ENCODE measurements at places on chromosomes 7 and 10. TPM values are rescaled to one million over a fixed set of nuclear protein-coding genes. Genes with fewer than 3 reads are reported as not detected.
A peak's percentile ranks its signal among the peaks of the same experiment; 100 is the strongest.

GRCh38 chr7:97845622-97846203 is 26.5 kb downstream of the ASNS start:
- peak; percentile 55 for DNase-seq

DNA sequence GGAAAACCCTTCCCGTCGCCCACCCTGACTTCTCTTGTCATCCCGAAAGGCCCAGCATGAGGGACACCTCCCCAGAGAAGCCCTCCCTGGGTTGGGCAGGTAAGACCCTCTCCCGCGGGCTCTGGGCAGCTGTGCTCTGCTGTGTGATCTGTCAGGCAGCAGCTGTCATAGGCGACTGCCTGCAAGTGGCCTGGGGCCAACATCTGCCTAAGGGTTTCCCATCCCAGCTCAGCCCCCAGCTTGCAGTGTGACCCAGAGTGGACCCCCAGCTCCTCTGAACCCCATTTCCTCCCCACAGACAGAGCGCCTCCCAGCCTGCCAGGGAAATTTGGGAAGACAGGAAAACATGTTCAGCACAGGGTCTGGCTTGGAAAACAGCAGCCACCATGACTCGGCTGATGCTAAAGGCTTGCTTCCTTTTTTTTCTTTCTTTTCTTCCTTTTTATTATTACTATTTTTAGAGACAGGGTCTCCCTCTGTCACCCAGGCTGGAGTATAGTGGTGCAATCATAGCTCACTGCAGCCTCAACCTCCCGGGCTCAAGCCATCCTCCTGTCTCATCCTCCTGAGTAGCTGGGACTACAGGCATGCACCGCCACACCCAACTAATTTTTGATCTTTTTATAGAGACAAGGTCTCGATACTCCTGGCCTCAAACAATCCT is 18.3 kb upstream of the TNRC18 start:
- no peak for DNase-seq

- no peak for DNase-seq
Measured at GRCh38 chr7:69129524-69129923, 468.8 kb upstream of the AUTS2 start.

DNA sequence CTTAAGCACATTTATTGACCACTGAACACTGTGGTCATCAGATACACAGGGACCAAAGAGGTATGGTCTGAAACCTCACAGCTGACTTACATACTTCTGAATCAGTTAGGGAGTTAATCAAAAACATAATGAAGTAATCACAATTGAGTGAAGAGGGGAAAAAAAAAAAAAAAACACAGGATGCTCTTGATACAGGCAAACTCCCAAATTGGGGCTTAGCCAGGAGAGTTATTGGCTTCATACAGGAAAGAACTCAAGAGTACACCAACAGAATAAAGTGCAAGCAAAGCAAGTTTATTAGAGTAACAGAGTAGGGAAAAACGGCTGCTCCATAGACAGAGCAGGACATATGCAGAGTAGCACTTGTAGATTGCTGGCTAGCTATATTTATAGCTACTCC is 917.0 kb downstream of the CNTNAP2 start:
- no peak for DNase-seq

DNA sequence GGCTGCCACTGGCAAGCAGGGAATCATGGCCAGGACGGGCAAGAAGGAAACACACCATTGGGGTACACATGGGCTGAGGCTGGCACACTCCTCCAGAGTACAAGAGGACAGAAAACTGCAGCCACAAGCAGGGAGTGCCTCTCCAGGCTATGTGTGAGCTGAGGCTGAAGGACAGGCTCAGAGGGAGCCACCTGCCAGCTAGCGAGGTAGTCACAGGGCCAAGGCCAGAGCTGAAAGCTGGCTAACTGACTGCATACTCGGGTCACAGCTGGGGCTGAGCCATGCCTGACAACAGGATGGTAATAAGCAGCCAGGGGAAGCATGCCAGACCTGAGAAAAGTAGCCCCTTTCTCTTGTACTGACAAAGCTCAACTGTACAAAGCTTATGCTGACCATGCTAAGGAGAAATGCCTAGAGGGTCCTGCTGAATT is 52.0 kb downstream of the KIF5B start:
- no peak for DNase-seq

DNA sequence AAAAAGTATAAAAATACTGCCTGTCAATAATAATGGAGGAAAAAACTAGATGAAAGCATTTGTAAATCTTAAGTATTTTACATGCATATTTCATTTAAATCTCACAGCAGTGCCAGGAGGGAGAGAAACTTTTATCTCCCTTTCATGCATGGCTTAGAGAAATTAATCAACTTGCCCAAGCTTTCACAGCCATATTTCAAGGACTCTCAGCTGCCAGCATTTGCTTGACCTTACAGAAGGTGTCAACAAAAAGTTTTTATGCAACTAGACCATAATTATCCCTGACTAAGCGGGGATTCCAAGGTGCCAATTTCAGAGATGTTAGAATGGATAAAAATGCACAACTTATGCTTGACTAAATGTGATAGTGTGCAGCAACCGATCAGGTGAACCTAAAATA is 125.4 kb downstream of the ZFAND4 start:
- no peak for DNase-seq

DNA sequence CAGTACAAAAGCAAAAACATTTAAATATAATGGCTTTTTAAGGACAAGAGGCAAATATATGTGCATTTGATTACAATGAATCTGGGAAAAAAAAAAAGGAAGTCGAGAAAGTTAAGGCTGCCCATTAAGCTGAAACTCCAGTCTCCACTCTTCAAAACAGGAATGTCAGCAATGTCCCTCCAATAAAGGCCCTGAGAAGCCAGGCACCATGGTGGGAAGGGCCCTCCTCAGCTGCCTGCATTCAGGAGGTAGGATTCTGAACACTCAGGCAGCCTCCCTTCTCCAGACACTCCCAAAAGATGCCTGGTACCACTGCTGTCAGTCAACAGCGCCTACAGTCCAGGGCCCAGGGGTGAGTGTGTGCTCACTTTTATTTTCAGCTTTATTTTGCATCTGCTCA is 121.3 kb upstream of the MGMT start:
- no peak for DNase-seq

GRCh38 chr10:29450405-29450804 is 161.5 kb downstream of the LYZL1 start:
- DNase-seq = no peak

DNA sequence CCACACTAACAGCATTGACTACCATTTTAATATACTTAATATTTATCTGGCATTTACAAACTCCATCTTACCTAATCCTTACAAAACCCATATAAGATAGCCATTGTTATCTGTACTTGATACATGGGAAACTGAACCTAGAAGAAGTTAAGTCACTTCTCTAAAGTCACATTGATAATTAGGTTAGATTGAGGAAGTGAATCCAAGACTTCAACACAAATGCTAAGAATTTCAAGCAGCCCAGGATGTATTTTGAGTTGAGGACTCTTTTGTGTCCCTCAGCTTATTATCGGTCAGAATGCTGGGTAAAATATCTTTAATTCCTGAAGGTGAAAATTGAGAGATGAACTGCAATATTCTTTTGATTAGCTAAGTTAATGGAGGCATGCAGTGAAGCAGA is 465.5 kb downstream of the PHTF2 start:
- DNase-seq = no peak

DNA sequence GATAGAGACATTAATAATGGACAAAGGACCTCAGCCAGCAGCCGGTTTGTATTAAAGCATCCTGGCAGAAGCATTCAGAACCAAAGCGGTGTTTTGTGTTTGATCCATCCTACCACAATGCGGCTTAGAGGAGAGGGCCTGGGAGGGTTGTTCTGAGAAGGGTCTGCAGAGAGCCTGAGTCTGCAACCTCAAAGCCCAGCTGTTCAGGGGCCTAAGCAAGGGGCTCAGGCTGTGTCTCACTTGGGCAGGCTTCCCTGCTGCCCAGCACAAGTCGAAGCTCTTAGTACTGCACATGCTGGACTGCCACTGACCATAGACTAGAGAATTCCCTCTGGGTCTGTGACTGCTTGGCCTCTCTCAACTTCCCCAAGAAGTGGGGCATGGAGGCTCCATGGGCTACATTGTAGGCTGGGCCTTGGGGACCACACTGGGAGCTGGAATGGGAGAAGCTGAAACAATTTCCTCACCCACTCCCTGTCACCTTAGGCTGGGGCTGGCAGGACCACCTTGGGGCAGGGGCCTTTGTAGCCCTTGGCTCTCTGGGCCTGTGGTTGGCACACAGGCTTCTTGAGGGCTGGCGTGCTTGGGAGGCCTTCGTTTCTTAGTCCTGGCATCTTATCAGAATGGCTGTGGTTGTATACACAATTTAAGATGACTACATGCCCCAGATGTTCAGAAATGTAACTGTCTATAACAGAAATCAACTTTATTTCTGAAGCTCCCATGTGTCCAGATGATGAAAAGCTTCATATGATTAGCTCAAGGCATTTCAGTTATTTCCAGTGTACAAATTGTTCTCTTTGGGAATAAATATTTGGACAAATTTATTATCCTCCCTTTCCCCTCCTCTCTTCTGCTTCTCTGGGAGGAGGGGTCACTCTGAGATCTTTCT is 44.5 kb downstream of the LRRC18 start:
- no peak for DNase-seq

DNA sequence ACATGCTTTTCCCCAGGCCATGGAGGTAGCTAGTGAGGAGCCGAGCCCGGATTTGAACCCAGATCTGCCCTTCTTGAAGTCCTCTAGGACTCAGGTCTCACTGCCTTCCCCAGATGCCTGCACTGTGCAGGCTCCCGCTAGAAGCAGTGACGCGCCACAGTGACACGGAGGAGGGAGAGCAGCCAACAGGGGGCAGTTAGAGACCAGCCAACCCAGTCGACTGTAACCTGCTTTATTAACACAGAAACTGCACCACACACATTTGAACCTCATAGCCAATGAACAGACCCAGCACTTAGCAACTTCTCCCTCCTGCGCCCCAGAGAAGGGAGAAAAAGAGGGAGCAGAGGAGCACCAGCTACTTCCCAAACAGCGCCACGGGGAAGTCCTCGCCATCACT is 27.4 kb downstream of the PILRA start:
- DNase-seq = peak; percentile 46

DNA sequence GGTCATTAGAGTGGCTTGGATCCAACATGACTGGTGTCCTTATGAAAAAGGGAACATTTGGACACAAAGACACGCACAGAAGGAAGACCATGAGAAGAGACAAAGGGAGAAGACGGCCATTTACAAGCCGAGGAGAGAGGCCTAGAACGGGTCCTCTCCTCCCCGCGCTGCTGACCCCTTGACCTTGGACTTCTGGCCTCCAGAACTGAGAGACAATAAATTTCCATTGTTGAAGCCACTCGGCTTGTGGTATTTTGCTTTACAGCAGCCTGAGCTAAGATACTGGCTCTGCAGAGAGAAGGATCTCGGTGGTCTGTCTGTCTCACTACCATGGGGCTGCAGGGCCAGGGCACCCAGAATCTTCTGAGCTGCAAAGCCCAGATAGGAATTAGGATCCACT is 38.1 kb upstream of the ECHDC3 start:
- DNase-seq = no peak

DNA sequence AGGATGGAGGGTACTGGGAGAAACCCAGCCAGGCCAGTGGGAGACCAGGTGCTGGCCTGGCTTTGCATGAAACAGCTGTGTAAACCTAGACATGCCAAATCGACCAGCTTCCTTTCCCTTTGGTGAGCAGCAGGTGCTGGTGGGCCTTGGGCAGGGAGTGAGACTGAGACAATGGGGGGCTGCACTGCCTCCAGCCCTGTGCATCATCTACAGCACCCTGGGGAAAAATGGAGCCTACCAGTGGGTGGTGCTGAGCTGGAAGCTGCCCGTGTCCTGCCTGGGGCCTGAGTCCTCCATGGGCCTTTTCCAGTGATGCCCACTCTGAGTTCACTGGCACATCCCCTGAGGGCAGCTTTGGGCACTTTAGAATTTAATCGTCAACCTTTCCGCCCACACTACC is 19.2 kb upstream of the DDC start:
- DNase-seq = no peak

GRCh38 chr7:936386-937054 is 18.0 kb downstream of the ADAP1 start:
- DNase-seq = no peak

- DNase-seq = no peak
Measured at GRCh38 chr10:110445871-110446270, 51.8 kb upstream of the DUSP5 start.

- no peak for DNase-seq
Measured at GRCh38 chr7:68457481-68457880, 1140.8 kb upstream of the AUTS2 start.

DNA sequence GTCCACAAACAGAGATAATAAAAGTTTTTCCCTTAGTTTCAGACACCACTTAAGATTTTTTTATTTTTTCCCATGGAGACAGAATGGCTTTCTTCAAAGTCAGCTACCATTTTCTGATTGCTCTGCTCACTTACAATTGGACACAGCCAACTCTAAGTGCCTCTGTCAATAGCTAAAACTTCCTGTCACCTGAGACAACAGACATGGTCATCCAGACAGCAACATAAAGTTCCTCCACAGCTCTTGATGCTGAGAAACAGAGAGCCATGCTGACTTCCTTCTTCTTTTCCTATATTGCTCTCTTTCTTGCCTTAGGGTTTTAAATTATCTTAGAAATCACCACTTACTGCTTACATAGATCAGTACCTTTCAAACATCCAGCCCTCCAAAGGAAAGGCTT is 12.0 kb downstream of the ZNF800 start:
- no peak for DNase-seq

- DNase-seq = no peak
Measured at GRCh38 chr10:116121640-116122525, 151.1 kb downstream of the GFRA1 start.

- no peak for DNase-seq
Measured at GRCh38 chr10:18505456-18506118, 145.8 kb downstream of the NSUN6 start.

GRCh38 chr7:106246902-106247711 is 37.7 kb downstream of the NAMPT start:
- no peak for DNase-seq

GRCh38 chr10:93755443-93756116 is 2.2 kb upstream of the LGI1 start:
- no peak for DNase-seq

GRCh38 chr7:66741-67140 is 125.6 kb upstream of the FAM20C start:
- DNase-seq = no peak

DNA sequence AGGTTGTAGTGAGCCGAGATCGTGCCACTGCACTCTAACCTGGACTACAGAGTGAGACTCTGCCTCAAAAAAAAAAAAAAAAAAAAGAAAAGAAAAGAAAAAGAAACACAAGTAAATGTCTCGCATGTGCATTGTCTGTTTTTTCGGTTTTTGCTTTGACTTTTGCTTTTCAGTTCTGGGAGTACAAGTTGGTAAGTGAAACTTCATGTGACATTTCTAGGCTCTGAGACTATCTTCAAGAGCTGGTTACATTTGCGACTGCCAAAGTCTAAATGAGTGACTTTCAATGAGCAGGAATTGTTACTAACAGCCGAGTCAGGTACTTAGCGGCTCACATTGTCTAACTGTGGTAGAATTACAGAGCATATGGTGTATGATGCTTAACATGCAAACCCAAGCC is 107.0 kb upstream of the CELF2 start:
- no peak for DNase-seq

GRCh38 chr7:104130726-104131125 is 77.1 kb downstream of the ORC5 start:
- DNase-seq = peak; percentile 7

Gene EPHB6
- 0.09 TPM for total RNA-seq

Gene NPSR1
- total RNA-seq = not detected

Gene GJD4
- total RNA-seq = not detected

Gene NCF1
- total RNA-seq = not detected

Gene PAPOLB
- total RNA-seq = 0.23 TPM

Gene GTPBP4
- 42.0 TPM for total RNA-seq

Gene PRF1
- not detected for total RNA-seq

Gene CLDN4
- 1.2 TPM for total RNA-seq

Gene PON3
- 0.85 TPM for total RNA-seq

Gene TLX1
- total RNA-seq = not detected

Gene GIMAP8
- 157 TPM for total RNA-seq

Gene METTL27
- 0.70 TPM for total RNA-seq

All from dermis blood vessel endothelial cell (primary cell).